ENCODE measurements at places on chromosomes 2 and 18. TPM values are rescaled to one million over a fixed set of nuclear protein-coding genes. Genes with fewer than 3 reads are reported as not detected.

Gene IGFBP5
- 1.8 TPM for total RNA-seq

DNA sequence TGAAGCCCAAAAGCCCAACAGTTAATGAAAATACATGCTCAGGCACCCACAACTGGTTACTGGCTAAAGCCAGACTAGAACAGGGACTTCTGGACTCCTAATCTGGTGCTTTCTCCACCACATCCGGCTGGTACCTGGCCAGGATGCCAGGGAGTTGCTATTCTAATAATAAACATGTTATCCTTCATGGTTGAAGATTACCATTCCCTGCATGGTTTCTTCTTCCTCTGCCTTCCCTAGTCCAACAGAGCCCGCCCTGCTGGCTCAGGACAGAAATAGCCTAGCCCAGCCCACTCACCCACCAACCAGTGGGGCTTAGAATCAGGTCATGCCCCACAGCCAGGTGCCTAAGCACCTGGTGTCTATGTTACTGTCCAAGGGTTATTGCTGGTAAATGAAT, 184.2 kb downstream of the TMEM247 start:
- no peak for DNase-seq

- DNase-seq: no peak
Measured at GRCh38 chr2:26284132-26284531, 39.4 kb downstream of the HADHB start.

- no peak for DNase-seq
Measured at GRCh38 chr2:102057502-102058292, 65.9 kb downstream of the IL1R2 start.

Gene TUBB8B
- total RNA-seq: not detected

GRCh38 chr18:79816981-79817606, 19.4 kb downstream of the KCNG2 start:
- no peak for DNase-seq

- peak; percentile 57 for DNase-seq
Measured at GRCh38 chr18:26133652-26134051, at the start of gene PSMA8. Gene PSMA8, plus strand, starts transcription at chr18:26133869. Its CDS starts 97 bp downstream, at chr18:26133966.

DNA sequence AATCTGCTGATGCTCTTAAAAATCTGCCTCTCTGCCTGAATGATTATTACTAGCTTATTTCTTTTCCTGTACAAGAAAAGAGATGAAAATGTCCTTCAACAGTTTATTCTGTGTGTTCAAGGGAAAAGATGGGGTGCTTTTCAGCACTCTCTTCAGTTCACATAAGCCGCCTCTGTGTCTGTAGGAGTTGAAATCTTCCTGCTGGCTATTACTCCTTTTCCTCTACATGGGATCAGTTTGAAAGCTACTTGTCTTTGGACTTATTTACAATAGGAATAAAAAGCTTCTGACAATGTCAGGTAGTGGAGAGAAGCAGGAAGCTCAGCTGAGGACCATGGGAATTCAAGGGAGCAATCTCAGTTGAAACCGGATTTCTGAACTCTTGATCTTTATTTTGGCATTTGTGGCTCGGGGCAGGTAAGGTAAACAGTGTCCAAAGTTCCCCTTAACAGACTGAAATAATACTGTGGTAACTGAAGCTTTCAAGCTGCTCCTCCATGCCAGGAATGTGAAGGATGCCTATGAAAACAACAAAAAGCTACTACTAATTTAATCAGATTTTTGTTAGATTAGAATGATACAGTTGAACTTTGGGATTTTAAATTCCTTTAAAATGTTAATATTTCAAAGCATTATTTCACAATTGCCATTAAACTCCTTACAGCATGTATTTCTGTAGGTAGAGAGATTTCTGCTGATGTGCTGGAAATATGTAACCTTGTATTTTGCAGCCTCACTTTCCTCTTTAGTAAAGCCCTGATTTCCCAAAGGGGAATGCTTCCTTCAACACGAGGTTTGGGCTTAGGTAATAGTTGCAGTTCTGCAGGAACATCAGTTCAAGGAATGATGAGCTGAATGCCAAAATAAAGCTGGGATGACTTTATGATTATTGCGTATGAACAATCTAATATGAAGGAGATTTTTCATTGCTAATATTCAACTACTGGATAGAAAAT, 43.6 kb downstream of the MAPRE2 start:
- DNase-seq: no peak

Gene MALL
- 0.78 TPM for total RNA-seq

DNA sequence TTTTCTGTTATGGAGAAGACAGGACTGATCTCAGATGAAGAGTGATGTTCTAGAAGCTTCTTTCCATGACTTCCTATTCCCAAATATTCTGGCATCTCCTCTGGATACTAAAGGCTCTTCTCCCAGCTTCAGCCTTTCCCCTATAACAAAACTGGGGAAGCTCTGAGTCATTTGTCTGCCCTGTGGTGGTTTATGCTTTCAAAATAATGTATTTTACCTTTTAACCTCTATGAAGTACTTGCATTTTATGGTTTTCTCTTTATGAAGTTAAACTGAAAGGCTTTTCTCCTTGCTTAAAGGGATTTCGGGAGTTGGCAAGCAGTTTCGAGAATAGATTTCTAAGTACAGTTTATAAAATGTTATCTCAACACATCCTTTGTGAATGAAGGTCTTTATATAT, 104.4 kb downstream of the TANC1 start:
- DNase-seq: no peak

Gene AQP4
- total RNA-seq: 0.08 TPM

- no peak for DNase-seq
Measured at GRCh38 chr18:73879766-73880165, 267.9 kb downstream of the FBXO15 start.

DNA sequence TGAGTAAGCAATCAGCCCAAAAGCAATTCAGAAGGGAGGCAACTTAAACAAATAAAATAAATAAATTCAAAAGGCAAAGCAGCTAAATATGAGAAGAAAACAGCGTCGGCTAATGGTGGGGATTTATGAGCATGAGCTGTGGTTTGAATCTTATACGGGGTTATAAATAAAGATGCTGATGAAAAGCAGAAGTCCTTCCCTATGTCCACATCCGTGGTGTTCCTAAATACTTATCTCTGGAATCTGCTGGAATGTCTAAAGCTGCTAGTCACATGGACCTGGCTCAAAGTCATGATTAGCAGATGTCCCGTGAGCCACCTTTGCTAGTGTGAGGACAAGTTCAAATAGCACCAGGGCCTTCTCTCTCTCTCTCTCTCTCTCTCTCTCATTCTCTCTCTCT, 33.8 kb downstream of the SMIM21 start:
- DNase-seq: no peak

- no peak for DNase-seq
Measured at GRCh38 chr18:60266558-60266957, 106.0 kb downstream of the MC4R start.

- peak; percentile 90 for DNase-seq
Measured at GRCh38 chr2:28594332-28595108, 98.7 kb downstream of the PLB1 start.

Gene STAMBP
- 29.5 TPM for total RNA-seq

Gene DNAJC5G
- not detected for total RNA-seq

DNA sequence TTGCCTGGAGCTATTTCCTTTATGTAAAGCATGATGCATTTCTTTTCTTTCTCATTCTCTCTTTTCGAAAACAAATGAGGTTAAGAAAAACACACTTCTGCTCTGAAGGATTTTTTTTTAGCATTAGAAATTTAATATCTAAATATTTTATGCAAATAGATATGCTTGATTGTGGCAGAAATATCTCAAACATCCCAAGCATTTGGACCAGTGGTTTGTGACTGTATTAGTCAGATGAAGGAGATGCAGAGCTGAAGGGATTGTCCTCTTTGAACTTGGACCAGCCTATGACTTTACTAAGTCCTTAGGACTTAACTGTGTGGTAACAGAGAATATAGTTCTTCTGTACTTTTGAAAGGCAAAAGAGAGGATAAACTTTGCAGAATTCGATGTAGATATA, 335.9 kb upstream of the NT5C1B start:
- DNase-seq: no peak

DNA sequence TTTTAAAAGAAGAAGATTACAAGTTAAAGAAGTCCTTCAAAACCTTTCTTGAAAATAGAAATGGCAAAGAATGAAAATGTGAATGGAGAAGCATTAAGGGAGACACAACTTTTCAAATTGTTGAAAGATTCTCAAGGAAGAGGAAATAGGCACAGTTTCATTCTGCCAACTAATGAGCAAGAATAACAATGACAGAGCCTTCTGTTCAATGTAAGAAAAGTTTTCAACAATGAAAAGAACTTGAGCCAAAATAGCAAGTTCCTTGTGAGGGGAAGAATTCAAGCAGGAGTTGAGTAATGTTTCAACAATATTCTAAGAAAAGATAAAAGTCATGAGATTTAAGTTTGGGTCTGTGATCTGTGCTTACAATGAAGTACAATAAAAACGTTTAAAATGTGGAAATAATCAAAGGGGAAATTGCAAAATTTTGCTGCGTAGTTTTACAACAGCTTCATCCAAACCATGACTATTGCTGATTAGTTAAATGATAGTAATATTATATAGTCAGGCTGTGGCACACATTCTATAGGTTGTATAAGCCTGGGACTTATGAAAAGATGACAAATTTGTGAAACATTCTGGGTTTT, 122.6 kb downstream of the METTL4 start:
- no peak for DNase-seq

DNA sequence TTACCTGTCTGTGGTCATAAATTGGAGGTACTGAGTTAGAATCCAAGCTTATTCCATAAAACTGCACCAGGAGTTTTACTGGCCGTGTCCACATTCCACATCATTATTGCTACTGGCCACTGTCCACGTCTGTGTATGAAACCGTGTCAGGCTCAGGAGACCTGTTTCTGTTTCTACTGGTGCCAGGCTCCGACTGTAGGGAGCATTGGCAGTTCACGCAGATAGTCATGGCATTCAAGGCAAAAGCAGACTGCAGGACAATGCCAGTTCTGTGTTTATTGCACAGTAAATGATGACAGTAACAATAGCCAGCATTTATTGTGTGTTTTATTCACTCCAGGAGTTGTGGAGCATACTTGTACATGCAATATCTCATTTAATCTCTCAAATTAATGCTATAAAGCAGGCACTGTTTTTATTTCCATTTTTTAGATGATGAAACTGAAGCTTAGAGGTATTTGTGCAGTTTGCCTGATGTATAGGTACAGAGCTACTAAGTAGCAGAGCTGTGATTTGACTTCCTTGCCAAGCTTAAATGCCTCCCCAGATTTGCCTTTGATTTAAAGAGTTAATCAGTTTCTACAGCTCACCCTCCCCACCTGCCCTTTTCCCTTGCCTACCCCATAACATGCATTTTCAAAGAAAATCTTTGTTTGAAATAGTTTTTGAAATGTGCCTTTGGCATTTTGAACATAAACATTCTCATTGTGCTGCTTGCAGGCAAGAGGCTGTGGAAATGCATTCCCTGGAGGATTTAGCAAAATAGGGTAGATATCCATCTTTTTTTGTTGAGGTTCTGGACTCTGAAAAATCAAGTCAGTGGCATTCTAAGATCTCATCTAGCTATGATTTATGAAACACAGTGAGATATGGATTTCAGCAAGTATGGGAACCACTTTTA, 55.5 kb downstream of the MAP4K4 start:
- DNase-seq: no peak

GRCh38 chr2:38099099-38100028, 23.4 kb upstream of the CYP1B1 start:
- no peak for DNase-seq

- DNase-seq: no peak
Measured at GRCh38 chr2:4780679-4781078, 911.5 kb upstream of the SOX11 start.

- no peak for DNase-seq
Measured at GRCh38 chr18:38575648-38576047, 1010.0 kb upstream of the CELF4 start.

Gene DES
- 0.61 TPM for total RNA-seq

GRCh38 chr2:119106301-119106897, 52.2 kb downstream of the C1QL2 start:
- DNase-seq: no peak

DNA sequence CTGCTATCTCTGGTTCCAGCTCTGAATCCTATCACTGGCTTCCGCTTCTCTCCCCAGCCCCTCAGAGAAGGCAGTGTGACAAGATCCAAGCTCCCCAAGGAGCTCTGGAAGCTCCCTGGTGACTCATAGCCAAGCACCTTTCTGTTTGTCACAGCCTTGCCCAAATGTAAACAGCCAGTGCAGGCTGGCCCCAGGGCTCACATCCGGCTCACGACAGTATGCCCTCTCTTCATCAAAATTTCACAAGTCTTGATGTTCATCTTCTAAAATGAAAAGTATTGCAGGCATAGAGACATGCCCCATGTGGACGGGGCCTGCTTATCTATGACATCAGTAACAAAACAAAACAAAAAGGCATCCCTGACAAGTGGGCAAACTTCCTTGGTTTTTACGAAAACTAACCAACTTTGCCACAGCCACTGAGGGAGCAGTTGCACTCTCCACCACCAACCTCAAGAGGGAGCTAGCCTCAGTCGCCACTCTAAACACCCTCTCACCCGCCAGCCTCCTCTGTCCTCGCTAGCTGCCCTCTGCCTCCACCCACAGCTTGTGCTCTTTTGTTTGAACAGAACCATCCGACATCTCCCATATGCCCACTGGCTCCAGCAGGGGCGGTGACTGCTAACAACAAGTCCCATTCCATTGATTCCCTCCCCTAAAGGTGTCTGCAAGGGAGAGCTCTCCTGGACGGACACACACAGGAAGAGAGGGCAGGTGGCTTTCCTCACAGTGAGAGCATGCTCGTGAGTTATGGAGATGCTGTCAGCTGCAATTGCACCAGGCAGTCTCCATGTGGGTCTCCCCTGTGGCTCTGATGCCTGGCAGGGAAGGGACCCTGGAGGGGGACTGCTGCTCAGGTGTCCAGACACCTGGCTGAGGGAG, 71.0 kb upstream of the DAPL1 start:
- no peak for DNase-seq

Gene COL4A3
- total RNA-seq: not detected

GRCh38 chr2:175282300-175282699, 100.8 kb upstream of the ATP5MC3 start:
- DNase-seq: no peak

DNA sequence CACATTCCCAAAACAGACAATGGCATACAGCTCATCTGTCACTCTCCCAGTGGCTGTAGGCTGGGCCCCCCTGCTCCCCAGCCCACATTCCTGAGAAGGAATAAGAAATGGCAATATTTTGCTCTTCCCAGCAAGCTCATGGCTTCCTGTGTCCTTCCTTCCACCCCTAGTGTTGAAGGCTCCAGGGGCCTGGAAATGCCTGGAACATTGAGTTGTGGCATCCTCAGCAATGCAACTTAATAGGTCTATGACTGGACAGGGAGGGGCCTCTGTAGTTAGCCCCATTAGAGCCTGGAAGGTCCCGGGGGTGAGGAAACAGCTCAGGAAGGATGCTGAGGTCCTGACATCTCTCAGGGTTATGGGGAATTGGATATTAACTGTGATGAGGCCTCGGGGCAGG, 3.3 kb downstream of the KIF3C start:
- no peak for DNase-seq

Gene COA5
- total RNA-seq: 14.5 TPM

Gene AFG3L2
- total RNA-seq: 78.7 TPM

GRCh38 chr2:27003007-27003406, 29.8 kb upstream of the TMEM214 start:
- DNase-seq: no peak

GRCh38 chr2:2566396-2567323, 235.6 kb upstream of the MYT1L start:
- DNase-seq: no peak

All from activated T-cell treated with anti-CD3 and anti-CD28 coated beads, Interleukin-2, amount 50 U/mL, for 4 hours (primary cell).